A549 treated with DMSO at 1 μM for 4 hours (cell line): ENCODE measurements at places on chromosomes 1 and 21. TPM values are rescaled to one million over a fixed set of nuclear protein-coding genes. Genes with fewer than 3 reads are reported as not detected.

Gene POFUT2
- 20.4 to 25.4 TPM (median 22.6 TPM) in 5 replicates for total RNA-seq

Gene NR5A2
- total RNA-seq = 5.7 to 9.4 TPM (median 7.7 TPM) in 5 replicates

Gene LAD1
- total RNA-seq = 0.55 to 1.1 TPM (median 0.66 TPM) in 5 replicates

Gene RBM8A
- 184 to 223 TPM (median 198 TPM) in 5 replicates for total RNA-seq
